ENCODE measurements at places on chromosomes 6 and 20. TPM values are rescaled to one million over a fixed set of nuclear protein-coding genes. Genes with fewer than 3 reads are reported as not detected.

DNA sequence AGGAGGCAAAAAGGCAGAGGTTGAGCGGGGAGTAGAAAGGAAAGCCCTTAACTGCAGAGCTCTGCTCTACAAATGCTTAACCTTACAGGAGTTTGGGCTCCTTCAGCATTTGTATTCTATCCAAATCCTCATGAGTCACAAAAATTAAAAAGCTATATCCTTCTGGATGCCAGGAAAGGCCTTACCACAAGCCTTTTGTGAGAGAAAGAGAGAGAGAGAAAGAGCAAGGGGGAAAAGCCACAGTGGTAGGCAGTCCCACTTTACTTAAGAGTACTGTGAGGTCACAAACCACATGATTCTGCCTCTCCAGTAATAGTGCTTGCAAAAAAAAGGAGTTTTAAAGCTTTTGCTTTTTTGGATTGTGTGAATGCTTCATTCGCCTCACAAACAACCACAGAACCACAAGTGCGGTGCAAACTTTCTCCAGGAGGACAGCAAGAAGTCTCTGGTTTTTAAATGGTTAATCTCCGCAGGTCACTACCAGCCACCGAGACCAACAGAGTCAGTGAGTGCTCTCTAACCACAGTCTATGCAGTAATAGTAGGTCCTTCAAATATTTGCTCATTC lies at the start of gene RUNX2:
Gene RUNX2 (plus strand): TSS at position 375 of the 567 bp plus-strand sequence. CDS start 397 bp downstream, outside the sequence.
- peaks cover 24% of the 10 kb centered on the region for H3K36me3 ChIP-seq
- DNase-seq, result peak; percentile 27
- H3K27ac ChIP-seq, result peak within 1 kb of the TSS; percentile 77
- peaks cover 67% of the 10 kb centered on the region for H3K4me1 ChIP-seq
- no peaks in the 10 kb centered on the region for H3K27me3 ChIP-seq

DNA sequence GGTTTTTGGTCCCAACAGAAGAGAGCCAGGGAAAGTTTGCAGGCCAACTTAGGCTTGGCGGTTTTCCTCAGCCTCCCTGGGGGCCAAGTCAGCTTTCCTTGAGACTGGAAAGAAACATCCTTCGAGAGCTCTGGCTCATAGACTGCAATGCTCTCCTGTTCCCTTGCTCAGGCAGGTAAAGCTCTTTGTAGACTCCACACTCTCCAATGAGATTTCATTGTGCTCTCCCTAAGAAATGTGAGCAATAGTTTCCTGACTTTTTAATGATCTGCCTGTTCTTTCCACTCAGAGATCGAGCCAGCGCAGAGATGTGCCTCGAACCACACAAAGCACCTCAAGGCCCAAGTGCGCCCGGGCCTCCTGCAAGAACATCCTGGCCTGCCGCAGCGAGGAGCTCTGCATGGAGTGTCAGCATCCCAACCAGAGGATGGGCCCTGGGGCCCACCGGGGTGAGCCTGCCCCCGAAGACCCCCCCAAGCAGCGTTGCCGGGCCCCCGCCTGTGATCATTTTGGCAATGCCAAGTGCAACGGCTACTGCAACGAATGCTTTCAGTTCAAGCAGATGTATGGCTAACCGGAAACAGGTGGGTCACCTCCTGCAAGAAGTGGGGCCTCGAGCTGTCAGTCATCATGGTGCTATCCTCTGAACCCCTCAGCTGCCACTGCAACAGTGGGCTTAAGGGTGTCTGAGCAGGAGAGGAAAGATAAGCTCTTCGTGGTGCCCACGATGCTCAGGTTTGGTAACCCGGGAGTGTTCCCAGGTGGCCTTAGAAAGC lies 13.9 kb downstream of the TNFAIP3 start:
- H3K4me3 ChIP-seq, result peak overlapping the region; percentile 50
- DNase-seq, result peak; percentile 44
- peaks cover 8% of the 10 kb centered on the region for H3K36me3 ChIP-seq
- peaks cover 10% of the 10 kb centered on the region for H3K27me3 ChIP-seq

GRCh38 chr6:91167846-91168245 lies 581.0 kb upstream of the MAP3K7 start:
- no peak overlapping the region for H3K27ac ChIP-seq
- no peaks in the 10 kb centered on the region for H3K4me1 ChIP-seq
- no peak overlapping the region for H3K4me3 ChIP-seq

DNA sequence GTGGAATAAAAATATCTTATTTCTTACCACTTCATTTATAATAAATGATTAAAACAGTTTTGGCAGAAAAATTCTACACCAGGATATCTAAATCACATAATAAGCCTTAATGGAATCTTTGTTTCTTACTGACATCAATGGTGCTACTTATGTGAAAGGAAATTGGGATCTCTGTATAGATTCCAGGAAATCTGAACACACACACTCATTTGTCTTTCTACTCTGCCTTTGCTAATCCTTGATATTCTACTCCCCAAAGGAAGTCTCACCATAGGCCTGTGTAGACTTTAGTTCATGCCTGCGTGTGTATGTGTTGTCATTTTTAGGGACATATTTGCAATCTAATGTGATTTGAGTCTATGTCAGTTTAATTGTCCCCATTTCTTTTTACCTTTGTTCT lies 7.9 kb downstream of the ADGRB3 start:
- DNase-seq, result no peak
- H3K4me3 ChIP-seq, result no peak overlapping the region
- no peak overlapping the region for H3K27ac ChIP-seq
- no peaks in the 10 kb centered on the region for H3K4me1 ChIP-seq
- H3K36me3 ChIP-seq, result no peaks in the 10 kb centered on the region

- H3K4me1 ChIP-seq, result peaks cover 61% of the 10 kb centered on the region
- DNase-seq, result peak; percentile 24
- H3K27ac ChIP-seq, result peak overlapping the region; percentile 99
- peak overlapping the region; percentile 70 for H3K4me3 ChIP-seq
Observed at GRCh38 chr20:59120491-59120890, 43.1 kb upstream of the ZNF831 start.

GRCh38 chr6:121520337-121521163 lies 85.1 kb downstream of the GJA1 start:
- no peak overlapping the region for H3K27ac ChIP-seq
- no peak for DNase-seq
- no peaks in the 10 kb centered on the region for H3K27me3 ChIP-seq
- H3K4me1 ChIP-seq, result no peaks in the 10 kb centered on the region
- H3K4me3 ChIP-seq, result no peak overlapping the region

DNA sequence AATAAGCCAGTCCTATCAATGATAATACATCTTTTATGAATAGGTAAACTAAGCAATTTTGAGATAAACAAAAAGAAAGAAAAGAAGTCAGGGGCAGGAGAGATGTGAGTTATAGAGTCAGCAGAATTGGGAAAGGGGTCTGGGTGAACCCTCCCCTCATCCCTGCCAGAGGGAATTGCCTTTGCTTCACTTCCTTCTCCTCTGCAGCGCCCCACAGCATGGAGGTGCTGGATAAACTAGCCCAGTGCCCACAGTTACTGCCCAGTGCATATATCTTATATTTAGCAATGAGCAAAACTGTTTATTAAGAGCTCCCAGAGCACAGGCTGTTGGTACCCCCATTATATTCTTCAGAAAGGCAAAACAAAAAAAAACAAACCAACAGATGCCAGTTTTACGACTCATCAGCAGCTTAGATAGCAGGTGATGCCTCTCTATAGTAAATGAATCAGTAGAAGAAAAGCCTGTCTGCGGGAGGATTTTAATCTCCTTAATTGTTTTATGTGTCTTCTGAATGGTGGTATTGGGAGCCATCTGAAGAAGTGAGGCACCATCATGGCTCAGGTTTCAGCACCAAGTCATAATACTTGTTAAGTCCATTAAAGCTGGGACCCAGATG lies 419.2 kb downstream of the EPM2A start:
- peaks cover 10% of the 10 kb centered on the region for H3K27me3 ChIP-seq
- H3K4me1 ChIP-seq, result no peaks in the 10 kb centered on the region
- H3K4me3 ChIP-seq, result no peak overlapping the region
- no peaks in the 10 kb centered on the region for H3K36me3 ChIP-seq
- no peak overlapping the region for H3K27ac ChIP-seq

- peaks cover 2% of the 10 kb centered on the region for H3K27me3 ChIP-seq
- no peak overlapping the region for H3K27ac ChIP-seq
- H3K4me1 ChIP-seq, result no peaks in the 10 kb centered on the region
Observed at GRCh38 chr6:168263351-168263905, 56.1 kb downstream of the DACT2 start.

DNA sequence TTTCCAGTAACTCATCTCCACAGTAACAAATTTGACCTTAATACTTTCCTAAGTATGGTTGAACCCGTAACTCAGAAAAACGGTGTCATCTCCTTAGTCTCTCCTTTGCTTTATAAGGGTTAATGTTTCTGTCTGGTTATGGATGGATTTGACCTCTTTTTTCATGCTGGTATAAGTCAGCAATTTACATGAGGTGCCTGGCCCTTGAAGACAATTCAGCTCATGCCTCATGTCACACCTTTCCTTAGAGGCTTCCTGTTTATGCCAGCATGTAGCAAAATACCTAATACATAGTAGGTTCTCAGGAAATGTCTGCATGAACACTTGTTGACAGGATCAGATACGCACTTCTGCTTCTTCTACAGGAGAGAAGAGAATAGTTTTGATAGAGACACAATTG lies 37.7 kb upstream of the C20orf144 start:
- no peaks in the 10 kb centered on the region for H3K4me1 ChIP-seq
- H3K27ac ChIP-seq, result peak overlapping the region; percentile 85
- DNase-seq, result no peak
- no peak overlapping the region for H3K4me3 ChIP-seq

GRCh38 chr6:167528239-167528638 lies 203.4 kb downstream of the TTLL2 start:
- H3K4me1 ChIP-seq, result no peaks in the 10 kb centered on the region
- H3K27ac ChIP-seq, result no peak overlapping the region
- no peak overlapping the region for H3K4me3 ChIP-seq
- DNase-seq, result no peak

DNA sequence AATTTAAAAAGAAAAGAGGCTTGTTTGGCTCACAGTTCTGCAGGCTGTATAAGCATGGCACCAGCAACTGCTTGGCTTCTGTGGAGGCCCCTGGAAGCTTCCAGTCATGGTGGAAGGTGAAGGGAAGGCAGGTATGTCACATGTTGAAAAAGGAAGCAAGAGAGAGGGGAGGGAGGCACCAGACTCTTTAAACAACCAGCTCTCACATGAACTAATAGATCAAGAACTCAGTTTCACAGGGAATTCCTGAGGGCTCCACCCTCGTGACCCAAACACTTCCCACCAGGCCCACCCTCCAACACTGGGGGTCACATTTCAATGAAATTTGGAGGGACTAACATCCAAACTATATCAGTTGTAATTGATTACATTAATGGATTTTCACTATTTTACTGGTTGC lies 127.9 kb upstream of the MLIP start:
- H3K4me1 ChIP-seq, result no peaks in the 10 kb centered on the region
- H3K36me3 ChIP-seq, result no peaks in the 10 kb centered on the region
- no peak overlapping the region for H3K4me3 ChIP-seq
- no peak overlapping the region for H3K27ac ChIP-seq

- no peaks in the 10 kb centered on the region for H3K4me1 ChIP-seq
- DNase-seq, result no peak
- H3K27ac ChIP-seq, result no peak overlapping the region
- no peak overlapping the region for H3K4me3 ChIP-seq
Observed at GRCh38 chr6:109946979-109947378, 31.1 kb upstream of the GPR6 start.

DNA sequence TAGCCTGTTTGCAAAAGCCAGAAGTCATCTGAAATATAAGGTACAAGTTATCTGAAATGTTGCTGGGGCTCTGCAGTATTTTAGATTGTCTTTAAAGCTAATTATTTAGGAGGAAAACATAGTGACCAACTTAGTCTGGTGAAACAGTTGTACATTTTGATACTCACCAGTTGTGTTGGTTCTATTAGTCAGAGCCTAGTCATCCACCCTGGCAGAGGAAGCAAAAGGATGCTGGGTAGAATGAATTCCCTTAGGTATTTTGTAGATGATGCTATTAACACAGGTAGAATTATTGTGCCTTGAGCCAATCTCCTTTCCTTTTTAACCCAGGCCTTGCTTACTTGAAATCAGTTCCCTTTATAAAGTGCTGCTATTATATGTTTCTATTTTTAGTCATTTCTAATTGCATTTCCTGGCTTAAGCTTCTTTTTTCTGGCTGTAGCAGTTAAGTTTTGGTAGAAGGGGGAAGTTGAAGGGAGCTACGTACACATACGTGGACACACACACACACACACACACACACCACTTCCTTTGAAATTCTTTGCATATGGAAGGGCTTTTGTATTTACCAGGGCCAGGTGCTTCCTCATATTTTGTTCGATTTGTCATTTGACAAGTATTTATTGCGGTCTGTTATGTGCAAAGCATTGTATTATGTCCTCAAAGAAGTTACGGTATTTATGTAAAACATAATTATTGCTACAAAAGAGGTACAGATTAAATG lies 82.4 kb downstream of the RTN4IP1 start:
- H3K27ac ChIP-seq, result peak overlapping the region; percentile 35
- no peak for DNase-seq
- no peak overlapping the region for H3K4me3 ChIP-seq
- no peaks in the 10 kb centered on the region for H3K27me3 ChIP-seq
- H3K36me3 ChIP-seq, result peaks cover 58% of the 10 kb centered on the region
- peaks cover 22% of the 10 kb centered on the region for H3K4me1 ChIP-seq

GRCh38 chr6:113055061-113055460 lies 707.9 kb downstream of the RFPL4B start:
- no peak overlapping the region for H3K27ac ChIP-seq
- no peaks in the 10 kb centered on the region for H3K36me3 ChIP-seq
- H3K4me1 ChIP-seq, result no peaks in the 10 kb centered on the region
- no peak overlapping the region for H3K4me3 ChIP-seq
- no peaks in the 10 kb centered on the region for H3K27me3 ChIP-seq

DNA sequence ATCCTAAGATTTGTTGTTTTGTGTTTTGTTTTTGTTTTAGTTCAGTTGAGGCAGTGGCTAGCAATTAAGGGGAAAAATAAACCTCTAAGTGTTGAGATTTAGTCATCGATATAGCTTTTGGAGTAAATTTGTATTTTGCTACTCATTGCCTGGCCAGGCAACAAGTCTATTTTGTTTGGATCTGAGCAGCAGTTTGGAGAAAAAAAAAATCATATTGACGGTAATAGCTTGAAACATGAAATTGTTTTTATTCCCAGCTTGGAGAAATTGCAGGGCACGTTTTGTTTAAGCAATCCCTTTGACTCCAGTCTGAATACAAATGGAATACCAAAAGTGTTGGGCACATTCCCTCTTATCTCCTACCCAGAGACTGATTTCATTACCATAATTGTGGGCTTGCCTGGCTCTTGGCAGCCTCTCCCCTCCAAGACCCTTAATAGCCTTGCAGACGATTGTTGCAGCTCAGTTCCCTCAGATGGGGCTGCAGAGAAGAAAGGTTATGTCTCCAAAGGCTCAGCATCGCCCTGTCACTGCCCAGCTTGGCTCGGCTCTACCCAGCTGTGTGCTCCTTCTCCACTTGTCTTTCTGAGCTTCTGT lies 56.0 kb downstream of the ISM1 start:
- DNase-seq, result no peak
- no peak overlapping the region for H3K4me3 ChIP-seq
- peaks cover 5% of the 10 kb centered on the region for H3K27me3 ChIP-seq
- no peaks in the 10 kb centered on the region for H3K36me3 ChIP-seq
- no peaks in the 10 kb centered on the region for H3K4me1 ChIP-seq

Gene SHLD1
- total RNA-seq, result 13.8 TPM

Gene ABRACL
- 112 TPM for total RNA-seq

All from naive thymus-derived CD8-positive, alpha-beta T cell (primary cell).